ENCODE measurements at places on chromosomes 11 and 22. TPM values are rescaled to one million over a fixed set of nuclear protein-coding genes. Genes with fewer than 3 reads are reported as not detected.

The SLC22A25 gene
- total RNA-seq: not detected

The CDC42BPG gene
- total RNA-seq: 0.59 TPM

The MOGAT2 gene
- total RNA-seq: not detected

The CECR2 gene
- total RNA-seq: 7.4 TPM

The CKAP5 gene
- 96.2 TPM for total RNA-seq

Data from spinal cord (tissue), 10 donors.